ENCODE measurements at places on chromosomes 12 and 14.

- no peak for DNase-seq
Measured at GRCh38 chr12:71653137-71653536, 10.5 kb downstream of the ZFC3H1 start.

- DNase-seq: no peak
Measured at GRCh38 chr14:95533391-95533821, 1.4 kb upstream of the GLRX5 start.

GRCh38 chr12:64110864-64111263 is 111.2 kb downstream of the KICS2 start:
- no peak for DNase-seq

DNA sequence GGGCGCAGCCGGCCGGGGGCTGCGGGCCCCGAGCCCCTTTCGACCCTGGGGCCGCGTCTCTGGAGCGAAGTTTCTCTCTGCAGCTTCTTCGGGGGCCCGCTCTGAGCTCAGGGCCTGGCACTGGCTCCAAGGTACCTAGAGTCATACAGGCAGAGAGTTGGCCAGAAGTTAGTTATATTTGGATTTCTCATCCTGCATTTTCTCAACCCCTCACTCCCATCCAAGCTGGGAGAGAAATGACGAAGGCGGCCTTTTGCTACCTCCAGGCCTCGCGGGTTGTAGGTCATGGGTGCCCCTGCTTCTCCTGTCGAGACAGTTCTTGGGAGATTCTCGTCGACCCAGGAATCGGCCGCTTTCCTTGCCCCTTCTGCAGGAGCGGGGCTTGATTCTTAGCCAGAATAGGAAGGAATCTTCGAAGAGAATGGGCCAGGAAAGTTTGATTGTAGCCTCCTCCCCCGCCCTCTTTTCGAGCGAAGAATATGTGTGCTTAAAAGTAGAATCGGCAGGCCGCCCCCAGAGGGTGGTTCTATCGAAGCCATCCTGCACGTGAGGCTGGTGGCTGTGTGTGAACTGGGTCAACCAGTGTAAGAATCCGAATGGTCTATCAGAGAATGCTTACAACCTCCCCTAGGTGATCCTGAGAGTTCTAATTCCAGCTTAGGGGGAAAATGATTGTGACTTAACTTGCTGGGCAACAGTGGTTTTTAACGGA is 785 bp downstream of the MLEC start:
- peak; percentile 21 for DNase-seq

- DNase-seq: no peak
Measured at GRCh38 chr12:119780786-119781434, 96.2 kb downstream of the CIT start.

- DNase-seq: no peak
Measured at GRCh38 chr12:100867639-100868393, 73.2 kb downstream of the ANO4 start.

DNA sequence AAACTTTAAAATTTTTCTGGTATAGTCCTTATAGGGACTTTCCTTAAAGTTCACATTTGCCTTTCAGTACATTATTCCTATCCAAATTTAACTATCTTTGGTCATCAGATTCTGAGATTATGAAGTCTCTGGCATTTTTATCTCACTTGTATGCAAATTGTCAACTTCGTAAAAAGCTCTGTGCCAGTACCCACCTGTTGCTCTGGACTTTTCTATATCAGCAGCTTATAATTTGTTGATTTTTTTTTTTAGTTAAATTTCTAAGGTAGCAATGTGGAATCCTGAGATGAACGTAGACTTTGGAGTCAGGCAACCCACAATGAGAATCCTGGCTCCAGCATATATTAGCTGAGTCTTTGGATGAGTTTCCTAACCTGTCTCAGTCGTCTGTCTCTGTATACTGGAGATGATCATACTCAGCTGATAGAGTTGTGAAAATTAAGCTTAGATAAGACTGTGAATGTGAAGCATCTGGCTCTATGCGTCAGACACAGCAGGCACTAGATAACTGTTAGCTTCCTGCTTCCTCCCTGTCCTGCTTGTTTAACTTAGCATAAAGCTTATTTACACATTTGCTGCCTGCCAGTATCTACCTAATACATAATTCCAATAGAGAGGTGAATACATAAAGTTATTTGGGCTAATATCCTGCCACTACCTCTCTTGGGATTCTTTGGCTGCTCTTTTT is 59.8 kb downstream of the MARK3 start:
- DNase-seq: no peak

- no peak for DNase-seq
Measured at GRCh38 chr12:66320996-66321395, 18.7 kb downstream of the HELB start.

DNA sequence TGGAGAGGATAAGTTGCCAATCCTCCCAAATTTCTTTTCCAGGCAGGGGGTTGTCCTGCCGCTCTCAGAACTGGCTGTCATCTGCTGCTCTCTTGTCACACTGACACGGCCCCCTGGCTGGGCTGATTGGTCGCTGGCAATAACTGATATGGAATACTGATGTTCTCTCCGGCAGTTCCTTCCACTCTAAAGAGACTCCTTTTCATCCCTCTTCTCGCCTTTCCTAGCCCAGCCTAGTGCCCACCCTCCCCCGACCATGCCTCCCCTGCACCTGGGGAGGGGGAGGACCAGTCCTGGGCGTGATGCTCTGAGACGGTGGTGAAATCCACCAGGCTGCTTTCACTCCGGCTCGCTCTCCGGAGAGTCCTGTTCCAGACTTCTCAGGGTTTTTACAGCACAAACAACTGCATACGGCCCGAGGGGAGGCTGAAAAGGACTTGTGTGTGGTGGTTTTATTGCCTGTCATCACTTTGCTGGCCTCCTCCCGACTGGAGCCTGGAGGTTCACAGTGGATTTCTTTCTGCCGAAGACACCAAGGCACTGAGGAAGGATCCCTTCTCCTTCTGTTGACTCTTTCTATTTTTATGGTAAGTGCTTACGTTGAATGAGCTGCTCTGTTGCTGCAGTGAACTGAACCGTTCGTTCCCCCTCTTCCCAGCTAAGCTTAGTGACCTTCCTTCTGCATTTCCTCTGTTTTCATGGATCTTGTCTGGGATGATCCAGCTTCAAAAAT is at the start of gene ANO4:
TSS of gene ANO4 (plus strand) at position 336 of the 733 bp plus-strand sequence. CDS start 107,010 bp downstream, outside the sequence.
- no peak for DNase-seq

GRCh38 chr12:55676707-55677106 is 31.0 kb downstream of the ITGA7 start:
- no peak for DNase-seq

- no peak for DNase-seq
Measured at GRCh38 chr14:58296726-58297125, 1.6 kb upstream of the ARID4A start.
